Neural progenitor cell (in vitro differentiated cells): ENCODE measurements at places on chromosomes 3 and 15.

DNA sequence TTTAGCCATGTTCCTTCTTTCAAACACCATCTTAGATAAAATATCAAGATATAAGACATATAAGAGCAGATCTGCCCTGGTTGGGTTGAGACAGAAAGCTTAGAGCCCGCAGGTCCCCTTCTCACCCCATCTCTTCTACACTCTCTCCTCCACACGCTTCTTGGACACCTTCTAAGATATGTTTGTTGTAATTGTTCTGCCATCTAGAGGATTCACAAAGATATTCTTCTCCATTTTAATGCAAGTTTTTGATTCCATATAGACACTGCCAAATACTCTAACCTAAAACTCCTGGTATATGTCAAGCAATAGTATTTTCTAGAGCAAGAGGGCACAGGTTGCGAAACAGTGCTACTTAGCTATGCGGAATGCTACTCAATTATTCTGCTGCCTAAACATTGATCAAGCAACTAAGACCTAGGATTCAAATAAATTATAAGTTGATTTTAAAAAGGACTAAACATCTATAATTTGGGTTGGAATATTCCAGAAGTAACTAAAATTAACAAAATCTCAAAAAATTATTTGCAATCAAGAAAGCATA is 6.8 kb downstream of the CHRM5 start:
- DNase-seq = no peak

GRCh38 chr15:67095912-67096311 is 30.5 kb downstream of the SMAD3 start:
- no peak for DNase-seq

DNA sequence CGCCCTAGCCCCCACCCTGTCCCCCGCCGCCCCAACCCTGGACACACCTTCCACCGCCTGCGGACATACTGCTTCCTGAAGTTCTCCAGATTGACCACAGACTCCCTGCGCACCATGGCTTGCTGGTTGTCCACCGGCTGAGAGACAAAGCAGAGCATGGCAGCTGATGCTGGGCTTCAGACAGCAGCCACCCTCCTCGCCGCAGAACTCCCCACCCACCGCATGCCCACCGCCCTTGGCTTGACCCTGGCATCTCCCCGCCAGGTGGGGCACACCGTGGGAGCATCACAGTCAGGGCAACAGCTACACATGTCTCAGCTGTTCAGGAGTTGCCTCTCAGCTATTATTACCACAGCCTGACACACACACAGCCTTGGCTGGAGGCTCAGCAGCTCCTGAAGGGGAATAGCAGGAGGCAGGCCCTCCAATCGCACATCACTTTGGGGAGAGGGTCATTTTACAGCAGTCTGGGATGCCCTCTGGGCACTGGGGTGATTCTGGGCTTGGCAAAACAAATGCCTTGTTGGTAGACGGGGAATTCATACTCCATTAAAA is 78.4 kb upstream of the HERC1 start:
- no peak for DNase-seq

DNA sequence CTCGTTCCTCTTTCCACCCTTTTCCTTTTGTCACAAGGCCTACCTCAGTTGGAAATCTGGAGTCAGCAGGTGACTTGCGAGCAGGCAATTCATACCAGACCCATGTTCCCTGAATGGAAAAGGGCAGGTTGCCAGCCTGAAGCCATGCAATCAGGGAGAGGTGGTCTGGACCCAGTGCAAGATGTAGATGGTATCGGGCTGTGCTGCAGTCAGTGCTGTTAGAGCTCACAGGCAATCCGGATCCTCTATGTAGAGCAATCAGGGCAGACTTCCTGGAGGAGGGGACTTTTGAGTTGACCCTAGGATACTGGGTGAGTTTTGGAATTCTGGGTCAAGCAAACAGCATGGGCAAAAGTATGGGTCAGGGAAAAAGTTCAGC is 18.9 kb downstream of the LOXL1 start:
- DNase-seq = no peak

DNA sequence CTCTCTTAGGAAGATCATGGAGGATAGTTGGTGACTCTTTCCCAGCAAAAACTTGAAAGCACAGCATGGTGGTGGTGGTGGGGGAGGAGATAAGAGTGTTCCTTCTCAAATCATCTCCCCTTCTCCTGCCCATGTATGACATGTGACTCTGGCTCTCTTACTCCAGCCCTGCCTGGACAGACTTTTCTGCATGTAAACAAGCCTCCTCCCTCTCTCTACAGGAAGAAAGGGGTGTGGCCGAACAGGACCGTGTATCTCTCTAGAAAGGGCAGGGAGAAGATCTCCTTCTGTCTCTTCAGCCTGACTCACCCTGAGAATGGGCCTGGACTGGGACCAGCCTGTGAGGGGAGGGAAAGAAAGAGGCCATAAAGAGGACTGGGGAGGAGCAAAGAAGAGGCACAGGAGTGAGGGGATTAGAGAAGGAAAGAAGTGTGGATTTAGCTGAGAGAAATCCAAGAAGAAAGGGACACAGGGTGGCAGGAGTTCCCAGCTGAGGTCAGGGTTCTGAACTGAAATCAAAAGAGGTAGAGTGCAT is 1.5 kb downstream of the CELF6 start:
- DNase-seq = no peak

DNA sequence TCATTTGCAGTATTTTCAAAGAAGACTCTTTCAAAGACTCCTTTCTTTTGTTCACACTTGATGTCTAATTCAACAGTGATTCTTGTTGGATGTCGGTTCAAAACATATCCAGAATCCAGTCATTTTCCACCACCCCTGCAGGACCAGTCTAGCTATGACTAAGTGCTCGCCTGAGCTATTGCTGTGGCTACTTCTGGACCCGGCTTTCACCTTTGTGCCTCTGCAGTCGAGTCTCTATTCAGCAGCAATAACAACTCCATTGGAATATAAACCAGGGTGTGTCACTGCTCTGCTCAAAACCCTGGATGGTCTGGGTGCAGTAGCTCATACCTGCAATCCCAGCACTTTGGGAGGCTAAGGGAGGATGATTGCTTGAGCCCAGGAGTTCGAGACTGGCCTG is 55.0 kb downstream of the PRICKLE2 start:
- DNase-seq = no peak

GRCh38 chr15:66025015-66025452 is 155.7 kb downstream of the RAB11A start:
- no peak for DNase-seq

DNA sequence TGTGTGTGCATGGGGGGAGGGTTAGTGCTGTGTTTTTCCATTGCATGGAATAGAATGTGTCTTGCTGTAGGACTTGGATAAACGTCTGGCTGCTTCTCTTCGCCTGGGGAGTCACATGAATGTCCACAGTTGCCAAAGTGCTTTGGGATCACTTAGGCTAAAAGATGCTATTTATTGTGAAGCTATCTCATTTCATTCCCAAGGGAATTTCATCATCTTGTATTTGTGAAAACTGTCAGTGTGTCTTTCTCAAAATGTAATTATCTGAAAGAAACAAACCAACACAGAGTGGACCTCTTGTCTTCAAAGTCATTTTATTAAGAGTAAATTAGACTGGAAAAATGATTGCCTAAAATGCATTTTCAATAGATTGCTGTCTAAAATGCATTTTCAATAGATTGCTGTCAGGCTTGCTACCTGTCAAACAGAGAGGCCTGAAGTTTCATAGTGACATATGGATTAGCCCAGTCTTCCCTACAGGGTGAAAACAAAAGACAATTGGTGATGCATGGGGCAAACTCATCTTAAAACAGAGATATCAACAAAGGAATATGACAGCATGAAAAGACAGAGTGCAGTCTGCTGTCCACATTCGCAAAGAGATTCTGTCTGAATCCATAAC is 117.1 kb upstream of the GOLIM4 start:
- DNase-seq = no peak

GRCh38 chr3:81726132-81726531 is 35.3 kb downstream of the GBE1 start:
- no peak for DNase-seq

GRCh38 chr15:70195587-70196305 is 98.0 kb upstream of the TLE3 start:
- DNase-seq = no peak

DNA sequence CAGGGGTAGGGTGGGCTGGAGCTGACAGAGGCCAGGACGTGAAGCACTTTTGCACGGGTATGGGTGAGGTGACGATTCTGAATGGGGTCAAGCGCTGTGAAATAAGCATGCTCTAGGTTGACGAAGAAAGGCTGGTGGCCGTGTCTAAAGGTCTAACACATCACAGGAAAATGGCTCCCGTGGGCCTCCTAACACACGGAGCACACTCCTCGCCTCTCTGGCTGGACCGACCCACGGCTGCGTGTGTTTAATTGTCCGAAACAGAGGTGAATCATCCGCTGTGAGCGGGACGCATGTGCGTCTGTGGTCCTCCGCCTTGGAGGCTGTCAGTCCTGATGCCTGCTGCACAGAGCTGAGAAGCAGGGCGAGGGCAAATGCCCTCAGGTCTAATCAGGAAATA is 130.6 kb downstream of the NSMCE3 start:
- DNase-seq = no peak

- no peak for DNase-seq
Measured at GRCh38 chr3:57805674-57806073, 49.6 kb downstream of the SLMAP start.

DNA sequence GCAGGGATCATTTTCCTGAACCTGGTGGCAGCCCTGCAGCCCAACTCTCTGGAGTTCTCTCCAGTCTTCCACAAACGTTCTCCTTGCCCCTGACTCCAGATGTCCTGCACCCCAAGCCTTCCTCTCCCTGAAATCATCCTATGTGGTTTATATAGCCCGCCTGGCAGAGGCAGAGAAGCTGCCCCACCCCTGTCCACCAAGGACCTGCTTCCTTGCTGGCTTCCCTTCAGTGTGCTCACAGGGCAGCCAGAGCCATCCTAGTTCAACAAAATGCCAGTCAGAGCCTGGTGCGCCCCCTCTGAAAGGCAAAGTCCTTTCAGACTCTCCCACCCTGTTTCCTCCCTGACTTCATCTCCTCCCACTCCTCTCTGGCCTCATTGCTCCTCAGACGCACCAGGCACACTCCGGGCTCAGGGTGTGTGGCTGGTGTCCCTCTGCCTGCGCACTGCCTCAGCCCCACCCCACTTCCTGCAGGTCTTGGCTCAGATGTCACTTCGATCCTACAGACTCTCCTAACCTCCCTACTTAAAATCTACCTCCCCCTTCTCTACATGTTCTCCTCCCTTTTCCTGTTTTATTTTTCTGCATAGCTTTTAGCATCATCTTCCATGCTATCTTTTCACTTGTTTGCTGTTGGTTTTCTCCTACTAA is 5.9 kb downstream of the KBTBD13 start:
- peak; percentile 51 for DNase-seq

- DNase-seq = no peak
Measured at GRCh38 chr3:179304605-179305004, 18.2 kb upstream of the ZNF639 start.

- no peak for DNase-seq
Measured at GRCh38 chr15:95262866-95263564, 1031.7 kb downstream of the MCTP2 start.

DNA sequence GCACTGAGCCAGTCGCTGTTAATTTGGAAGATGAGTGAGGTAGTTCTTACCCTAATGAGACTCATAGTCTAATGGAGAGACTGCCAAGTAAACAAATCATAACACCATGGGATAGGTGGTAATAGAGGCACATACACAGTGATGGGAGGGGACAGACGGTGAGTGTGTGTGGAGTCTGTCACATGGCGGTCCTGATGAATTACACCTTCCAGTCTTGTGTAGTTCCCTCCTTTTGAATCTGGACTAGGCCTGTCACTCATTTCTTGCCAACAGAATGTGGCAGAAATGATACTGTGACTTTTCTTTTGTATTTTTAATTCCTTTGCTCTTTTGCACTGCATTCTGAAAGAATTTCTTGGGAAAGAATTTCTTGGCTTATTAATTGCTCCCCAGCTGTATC is 78.1 kb downstream of the NR1D2 start:
- no peak for DNase-seq

GRCh38 chr3:20700714-20701113 is 514.7 kb upstream of the SGO1 start:
- DNase-seq = no peak

DNA sequence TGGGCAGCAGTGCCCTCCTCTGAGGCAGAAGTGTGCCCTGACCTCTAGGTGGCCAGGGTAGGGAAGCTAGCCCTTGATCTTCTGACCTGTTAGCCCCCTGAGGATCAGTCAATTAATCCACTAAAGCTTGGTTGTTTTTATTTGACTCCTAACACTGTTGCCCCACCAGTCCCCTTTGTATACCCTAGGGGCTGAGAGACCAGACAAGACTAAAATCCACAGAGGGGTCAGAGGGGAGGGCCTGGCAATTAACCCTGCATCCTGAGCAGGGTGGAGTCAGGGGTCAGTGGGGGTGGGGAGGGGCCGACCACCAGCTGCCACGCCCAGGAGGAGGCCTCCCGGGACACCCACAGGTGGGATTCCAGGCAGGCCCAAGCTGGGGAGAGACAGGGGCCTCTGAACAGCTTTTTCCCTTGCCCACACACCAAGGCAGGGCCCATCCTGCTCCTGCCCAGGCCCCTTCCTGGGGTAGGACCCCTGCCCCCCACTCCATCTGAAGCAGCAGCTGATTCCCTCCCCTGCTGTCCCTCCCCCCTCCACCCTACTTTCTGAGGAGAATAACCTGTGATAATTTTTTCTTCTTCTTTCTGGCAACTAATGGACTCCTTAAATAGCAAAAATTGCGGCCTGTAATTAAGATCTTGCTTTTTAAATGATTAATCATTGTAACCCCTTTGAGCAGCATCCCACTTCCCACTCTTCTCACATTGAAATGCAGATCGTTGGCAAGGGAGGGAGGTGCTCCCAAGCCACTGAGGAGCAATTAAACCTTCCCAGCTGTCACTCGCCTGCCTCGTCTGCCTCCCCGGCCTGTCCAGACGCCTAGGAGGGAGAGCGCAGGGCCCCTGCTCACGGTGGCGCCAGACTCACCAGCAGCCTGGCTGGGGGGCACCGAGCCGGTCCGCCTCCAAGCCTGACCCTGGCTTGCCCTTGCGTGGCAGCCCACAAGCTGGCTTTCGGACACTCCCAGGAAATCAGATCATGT is 51.9 kb downstream of the RHCG start:
- peak; percentile 65 for DNase-seq

GRCh38 chr15:47796830-47797229 is 79.5 kb downstream of the SEMA6D start:
- DNase-seq = no peak

DNA sequence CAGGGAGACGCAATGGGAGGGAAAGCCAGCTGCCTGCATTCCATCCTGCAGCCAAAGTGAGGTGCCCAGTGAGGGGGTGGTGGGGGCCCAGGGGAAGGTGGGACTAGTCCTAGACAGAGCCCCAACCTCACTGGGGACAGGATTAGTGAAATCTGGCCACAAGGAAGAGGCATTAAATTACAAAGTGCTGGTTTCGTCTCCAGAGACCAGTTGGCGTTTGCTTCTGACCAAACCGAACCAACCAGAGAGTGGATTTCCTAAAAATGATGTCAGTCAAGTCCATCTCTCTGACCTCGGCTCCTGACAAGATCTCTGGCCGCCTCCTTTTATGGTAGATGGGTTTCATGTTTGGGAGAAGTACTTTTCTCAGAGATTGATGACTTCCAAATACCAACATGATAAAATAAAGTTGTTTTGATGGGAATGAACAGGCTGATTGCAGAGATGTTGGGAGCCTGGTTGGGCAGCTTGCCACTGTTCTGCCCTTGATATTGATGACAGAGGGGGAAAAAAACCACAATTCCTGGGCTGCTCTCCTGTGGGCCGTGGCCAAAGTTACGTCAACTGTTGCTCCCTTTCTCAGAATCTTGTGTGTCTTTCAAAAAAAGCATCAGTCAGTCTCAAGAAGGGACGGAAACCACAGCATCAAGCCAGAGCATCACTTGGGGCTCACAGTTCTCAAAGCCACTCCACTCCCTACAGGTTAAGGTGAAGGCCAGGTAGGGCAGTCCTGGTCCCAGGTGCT is 24.6 kb downstream of the ITGA11 start:
- no peak for DNase-seq

- DNase-seq = peak; percentile 54
Measured at GRCh38 chr15:92864127-92864814, 35.9 kb upstream of the CHD2 start.
